DMS53 (cell line): ENCODE measurements at places on chromosomes 11 and 22.

DNA sequence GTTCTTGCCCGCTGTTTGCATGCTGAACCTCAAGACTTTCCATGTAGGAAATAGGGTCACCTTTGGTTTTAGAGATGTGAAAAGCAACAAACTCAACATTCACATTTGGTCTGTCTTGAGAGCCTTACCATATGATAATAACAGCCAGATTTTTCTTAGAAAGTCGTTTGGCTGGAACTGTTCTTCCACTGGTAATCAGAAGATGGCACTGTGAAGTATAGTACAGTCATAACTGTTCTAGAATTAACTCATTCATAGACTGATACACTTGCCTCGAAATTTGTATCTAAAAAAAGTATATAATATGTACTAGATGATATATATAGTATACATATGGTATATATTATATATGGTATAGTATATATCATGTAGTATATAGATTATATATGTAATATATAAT lies 12.3 kb downstream of the LUZP2 start:
- DNase-seq, result peak; percentile 17

- no peak for DNase-seq
Measured at GRCh38 chr11:107691000-107691750, 20.7 kb downstream of the SLN start.

DNA sequence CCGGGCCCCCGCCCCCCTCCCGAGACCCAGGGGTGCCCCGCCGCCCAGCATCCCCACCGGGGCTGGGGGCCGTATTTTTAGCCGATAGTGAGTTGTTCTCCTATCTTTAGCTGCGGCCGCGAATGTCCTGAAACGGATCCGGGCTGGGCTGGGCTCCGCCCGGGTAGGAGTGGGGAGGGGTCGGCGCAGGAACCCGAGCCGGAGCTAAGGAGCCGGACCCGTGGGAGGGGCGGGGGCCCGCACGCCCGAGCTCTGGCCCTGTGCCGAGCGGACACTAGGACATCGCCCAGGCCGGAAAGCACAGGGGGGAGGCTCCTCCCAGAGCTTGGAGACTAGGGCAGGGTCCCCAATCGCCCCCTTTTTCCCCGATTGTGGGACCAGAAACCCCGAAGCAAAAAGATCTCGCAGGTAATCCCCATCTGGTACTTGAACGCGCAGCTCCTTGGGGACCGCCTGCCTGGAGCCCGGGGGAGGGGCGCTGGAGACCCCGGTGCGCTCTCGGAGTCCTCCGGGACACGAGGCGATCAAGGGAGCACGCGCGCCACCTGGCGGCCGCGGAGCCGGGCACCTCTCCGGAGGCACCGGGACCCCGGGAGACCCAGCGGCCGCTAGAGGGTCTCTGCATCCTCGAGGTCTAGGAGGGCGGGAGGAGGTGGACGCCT lies 669 bp downstream of the CDC42EP2 start:
- DNase-seq, result peak; percentile 79

- DNase-seq, result no peak
Measured at GRCh38 chr11:474914-475506, 24.9 kb downstream of the PTDSS2 start.

- DNase-seq, result peak; percentile 10
Measured at GRCh38 chr11:3942160-3942955, 86.9 kb downstream of the STIM1 start.

- DNase-seq, result peak; percentile 89
Measured at GRCh38 chr11:87421422-87421821, 383.7 kb downstream of the TMEM135 start.

DNA sequence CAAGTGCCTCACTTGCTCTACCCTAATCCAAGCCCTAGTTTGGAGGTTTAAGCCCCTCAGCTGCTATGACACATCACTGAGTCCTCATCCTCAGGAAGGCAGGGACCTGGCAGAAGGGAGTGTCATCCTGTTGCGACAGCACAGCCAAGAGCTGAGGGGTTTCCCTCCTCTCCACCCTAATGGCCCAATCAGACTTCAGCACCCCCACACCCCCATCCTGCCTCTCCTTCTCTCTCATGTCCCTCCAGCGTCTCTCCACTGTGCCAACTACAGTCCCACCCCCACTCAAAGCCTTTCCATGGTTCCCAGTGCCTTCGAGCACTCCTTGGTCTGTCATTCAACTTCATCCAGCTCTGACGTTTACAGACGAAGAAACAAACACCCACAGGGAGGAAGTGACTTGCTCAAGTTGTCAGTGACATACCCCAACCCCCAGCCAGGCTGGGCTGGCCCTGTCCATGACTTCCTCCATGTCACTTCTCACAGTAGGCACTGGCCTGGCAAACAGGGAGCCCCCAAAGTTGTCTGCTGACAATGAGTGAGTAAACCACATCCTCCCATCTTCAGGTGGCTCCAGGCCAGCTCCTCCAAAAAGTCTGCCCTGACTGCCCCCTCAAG lies 15.6 kb downstream of the ARAP1 start:
- peak; percentile 65 for DNase-seq

DNA sequence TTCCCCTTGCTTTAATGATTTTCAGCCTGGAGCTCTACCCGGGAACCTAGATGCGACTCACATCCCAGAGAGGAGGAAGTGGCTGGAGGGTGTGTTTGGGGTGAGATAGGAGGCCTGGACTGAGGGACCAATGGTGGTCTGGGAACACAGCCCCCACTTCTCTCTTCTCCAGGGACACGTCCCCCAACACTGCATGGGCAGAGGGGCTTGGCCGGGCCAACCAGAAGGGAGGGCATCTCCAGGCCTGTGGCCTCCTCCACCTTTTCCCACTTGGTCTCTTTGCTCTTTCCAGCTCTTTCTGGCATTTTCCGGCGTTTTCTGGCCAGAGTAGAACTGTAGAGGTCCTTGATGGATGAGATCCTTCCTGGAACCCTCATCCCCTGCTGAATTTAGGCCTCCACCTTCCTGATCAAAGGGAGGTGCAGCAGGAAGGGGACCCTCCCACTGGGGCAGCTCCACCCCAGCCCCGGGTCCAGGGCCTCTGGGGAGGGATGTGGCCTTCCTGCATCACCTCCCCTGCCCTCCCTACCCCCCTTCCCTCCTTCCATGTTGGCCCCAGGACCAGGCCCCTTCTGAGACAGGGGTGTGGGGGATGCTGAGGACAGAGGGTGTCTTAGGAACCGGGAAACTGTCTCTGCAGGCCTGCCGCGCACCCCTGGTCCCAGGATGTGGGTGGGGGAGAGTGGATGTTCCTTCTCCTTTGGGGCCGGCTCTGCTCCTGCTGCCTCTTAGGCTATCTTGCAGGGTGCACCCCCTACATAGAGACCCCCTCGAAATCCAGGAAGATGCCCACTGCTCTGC lies 24.4 kb downstream of the MRGPRG start:
- no peak for DNase-seq

DNA sequence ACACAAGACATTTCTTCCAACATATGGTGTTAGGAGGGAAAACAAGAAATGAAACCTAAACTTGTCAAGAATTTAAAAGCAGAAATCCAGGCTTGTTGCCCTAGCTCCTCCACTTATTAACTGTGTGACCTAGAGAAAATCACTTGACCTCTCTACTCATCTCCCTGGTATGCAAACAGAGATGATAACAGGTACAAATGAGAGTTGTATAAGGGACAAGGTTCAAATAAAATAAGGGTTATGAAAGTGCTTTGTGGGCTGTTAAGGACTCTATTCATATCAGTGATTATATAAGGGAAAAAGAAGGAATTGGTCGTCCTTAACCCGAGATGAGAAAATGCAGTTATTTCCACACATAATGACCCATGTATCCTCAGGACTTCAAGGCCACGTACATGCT lies 372.7 kb upstream of the TENM4 start:
- peak; percentile 43 for DNase-seq

GRCh38 chr11:45647786-45648185 lies 17.6 kb downstream of the CHST1 start:
- no peak for DNase-seq

GRCh38 chr11:111018566-111018965 lies 227.0 kb upstream of the POU2AF2 start:
- DNase-seq, result no peak

DNA sequence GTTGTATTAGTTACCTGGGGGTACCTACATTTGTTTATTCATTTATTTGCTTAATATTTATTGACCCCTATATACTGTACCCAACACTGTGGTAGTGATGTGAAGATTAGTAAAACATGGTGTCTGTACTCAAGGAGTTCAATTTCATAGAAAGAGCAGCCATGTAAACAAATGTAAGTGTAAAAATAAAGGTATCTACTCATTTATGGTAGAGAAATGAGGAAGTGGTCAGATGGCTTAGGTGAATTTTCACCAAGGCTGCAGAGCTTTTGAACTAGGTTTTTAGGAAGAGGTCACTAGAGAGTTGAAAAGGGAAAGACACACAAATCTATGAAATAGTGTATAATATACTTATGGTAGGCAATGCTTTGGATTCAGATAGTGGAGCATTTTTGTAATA lies 11.1 kb downstream of the CTR9 start:
- DNase-seq, result no peak

- peak; percentile 35 for DNase-seq
Measured at GRCh38 chr11:111541254-111542061, 938 bp downstream of the LAYN start.

- no peak for DNase-seq
Measured at GRCh38 chr11:2520736-2521035, 75.9 kb downstream of the KCNQ1 start.

- DNase-seq, result peak; percentile 31
Measured at GRCh38 chr11:7570938-7571521, 57.2 kb downstream of the PPFIBP2 start.

DNA sequence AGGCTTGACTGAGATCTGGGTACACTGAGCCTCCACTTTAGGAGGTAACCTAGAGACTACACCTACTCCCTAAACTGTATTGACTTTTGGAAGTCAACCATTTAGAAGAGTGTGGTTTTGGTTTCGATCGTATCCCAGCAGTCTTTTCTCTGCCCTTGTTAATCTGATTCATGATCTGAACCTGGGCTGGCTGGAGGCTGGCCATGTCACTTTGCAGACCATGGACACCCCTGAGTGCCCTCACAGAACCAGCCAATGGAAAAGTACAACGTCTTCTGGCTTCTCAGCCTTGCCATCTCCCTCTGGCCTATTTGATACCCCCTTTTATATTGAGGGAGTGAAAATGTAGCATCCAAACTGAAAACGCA lies 10.8 kb downstream of the EHF start:
- DNase-seq, result peak; percentile 74

DNA sequence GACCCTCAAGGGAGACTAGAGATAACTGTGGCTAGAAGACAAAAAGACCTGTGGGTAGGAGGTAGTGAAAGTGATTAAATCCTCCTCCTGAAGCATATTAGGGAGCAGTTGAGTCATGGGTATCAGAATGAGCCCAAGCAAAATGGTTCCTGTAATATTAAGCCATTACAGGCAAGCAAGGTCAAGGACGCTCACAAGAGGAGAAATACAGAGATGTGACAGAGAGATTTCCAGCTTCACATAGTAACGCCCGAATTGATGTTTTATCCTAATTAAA lies 77.7 kb downstream of the FAM76B start:
- DNase-seq, result no peak

DNA sequence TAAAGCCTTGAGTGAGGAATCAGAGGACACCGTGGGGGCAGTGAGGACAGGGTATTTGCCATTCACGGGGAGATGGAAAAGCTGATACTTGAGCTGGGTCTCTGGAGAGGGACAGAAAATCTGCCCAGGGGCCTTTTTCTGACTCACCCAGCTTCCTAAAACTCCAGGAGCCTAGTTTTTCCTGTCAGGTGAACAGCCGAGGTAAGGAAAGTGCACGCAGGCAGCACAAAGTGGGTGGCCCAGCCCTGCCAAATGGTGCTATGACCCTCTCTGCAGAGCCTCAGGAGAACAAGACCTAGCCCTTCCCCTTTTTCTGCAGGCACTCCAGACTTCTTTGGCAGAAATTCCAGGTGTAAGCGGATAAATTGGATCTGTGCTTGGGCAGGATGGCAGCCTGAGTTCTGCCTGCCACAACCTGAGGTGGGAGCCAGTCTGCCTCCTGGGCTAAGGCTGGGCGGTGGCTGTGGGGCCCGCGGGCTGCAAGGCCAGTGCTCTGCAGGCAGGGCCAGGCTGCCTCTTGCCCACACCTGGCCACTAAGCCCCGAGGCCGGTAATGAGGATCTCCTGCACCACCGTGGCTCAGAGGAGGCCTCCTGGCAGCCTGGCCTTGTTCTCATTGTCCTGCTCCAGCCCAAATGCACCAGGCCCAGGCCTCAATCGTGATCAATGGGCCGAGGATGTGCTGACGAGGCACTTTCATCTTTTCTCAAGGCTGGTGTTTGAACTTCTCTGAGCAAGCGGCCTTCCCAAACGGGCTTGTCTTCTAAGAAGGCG lies 72.9 kb upstream of the LMO1 start:
- no peak for DNase-seq

GRCh38 chr11:119361056-119361787 lies 14.7 kb upstream of the MFRP start:
- DNase-seq, result peak; percentile 76

GRCh38 chr22:37633089-37633624 lies 6.3 kb upstream of the SH3BP1 start:
- no peak for DNase-seq

- DNase-seq, result peak; percentile 55
Measured at GRCh38 chr22:35425971-35426800, 26.2 kb downstream of the MCM5 start.

- DNase-seq, result peak; percentile 12
Measured at GRCh38 chr22:17243524-17243923, 24.3 kb upstream of the ADA2 start.

DNA sequence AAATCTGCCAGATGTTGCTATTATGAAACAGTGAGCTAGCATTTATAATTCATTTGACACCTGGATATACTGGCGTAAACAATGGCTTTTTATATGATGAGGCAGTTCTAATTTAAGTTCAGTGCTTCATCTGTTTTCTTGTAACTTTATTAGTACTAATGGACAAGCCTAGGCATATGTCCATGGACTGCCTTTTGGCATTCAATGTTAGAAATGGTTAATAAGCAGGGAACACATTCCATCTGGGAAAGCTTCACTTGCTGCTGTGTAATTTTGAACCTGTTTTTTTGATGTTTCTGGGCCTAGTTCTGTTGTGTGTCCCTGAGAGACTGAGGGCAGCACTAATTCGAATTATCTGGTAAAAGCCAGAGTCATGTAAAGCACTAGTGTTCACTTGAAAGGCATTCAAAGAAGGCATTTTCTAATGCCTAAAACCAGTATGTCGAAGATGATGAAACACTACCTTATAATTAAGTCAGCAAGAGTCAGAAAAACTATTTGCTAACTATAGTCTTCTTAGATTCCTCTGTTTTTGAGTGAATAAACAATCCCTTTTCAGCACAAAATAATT lies 138.5 kb downstream of the SWAP70 start:
- no peak for DNase-seq

- DNase-seq, result no peak
Measured at GRCh38 chr11:61131998-61132555, 29.1 kb downstream of the VPS37C start.

DNA sequence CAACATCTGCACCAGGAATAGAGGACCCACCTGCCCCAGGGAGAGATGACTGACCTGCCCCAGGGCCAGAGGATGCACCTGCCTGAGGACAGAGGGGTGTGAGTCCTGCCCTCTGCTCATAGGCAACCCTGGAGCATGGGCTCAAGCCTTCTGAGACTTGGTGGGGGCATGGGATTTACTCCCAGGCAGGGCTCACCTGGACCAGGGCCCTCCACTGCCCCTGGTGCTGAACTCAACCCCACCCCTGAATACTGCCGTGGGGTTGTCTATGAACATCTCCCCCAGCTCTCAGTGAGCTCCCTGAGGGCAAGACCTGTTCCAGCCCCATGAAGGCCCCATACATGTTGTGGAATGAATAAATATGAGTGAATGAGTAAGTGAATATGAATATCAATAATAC lies 33.8 kb upstream of the MUC5AC start:
- no peak for DNase-seq
